PC-3 (cell line): ENCODE measurements at places on chromosomes 6 and 20. TPM values are rescaled to one million over a fixed set of nuclear protein-coding genes. Genes with fewer than 3 reads are reported as not detected.

The USP49 gene
- total RNA-seq = 2.3 and 5.7 TPM in 2 replicates

DNA sequence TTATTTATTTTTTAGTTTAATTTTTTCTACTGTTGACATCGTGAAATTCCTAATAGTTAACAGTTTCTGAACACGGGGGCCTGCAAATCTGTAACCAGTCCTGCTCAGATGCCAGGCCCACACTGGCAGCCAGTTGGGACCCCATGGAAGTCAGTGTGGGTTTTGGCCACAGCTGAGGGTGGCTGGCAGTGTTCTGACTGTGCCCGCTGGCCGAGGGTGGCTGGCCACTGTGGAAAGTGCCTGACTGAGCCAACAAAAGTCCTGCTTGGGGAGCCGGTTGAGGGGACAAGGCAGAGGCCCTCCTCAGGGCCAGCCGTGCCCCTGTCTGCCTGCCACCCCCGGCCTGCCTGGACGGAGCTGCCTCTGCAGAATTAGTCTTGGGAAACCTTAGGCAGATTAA, 4.1 kb upstream of the PMEPA1 start:
- H3K27ac ChIP-seq = peak overlapping the region; percentile 65
- H3K4me1 ChIP-seq = peaks cover 75% of the 10 kb centered on the region
- no peaks in the 10 kb centered on the region for H3K27me3 ChIP-seq
- H3K36me3 ChIP-seq = no peaks in the 10 kb centered on the region
- DNase-seq = no peak
- H3K4me3 ChIP-seq = 0 out of 2 replicates have a peak overlapping the region, but pooled peaks have one; percentile 21

- no peak overlapping the region for H3K27ac ChIP-seq
- H3K36me3 ChIP-seq = no peaks in the 10 kb centered on the region
- no peak for DNase-seq
- no peak overlapping the region for H3K4me3 ChIP-seq
- H3K27me3 ChIP-seq = no peaks in the 10 kb centered on the region
Measured at GRCh38 chr6:91633374-91634111, 1046.7 kb upstream of the MAP3K7 start.

GRCh38 chr20:61699495-61700374, 365.9 kb downstream of the TAF4 start:
- H3K36me3 ChIP-seq = no peaks in the 10 kb centered on the region
- no peak overlapping the region for H3K4me3 ChIP-seq
- H3K4me1 ChIP-seq = no peaks in the 10 kb centered on the region

GRCh38 chr6:135440087-135440792, 57.3 kb downstream of the AHI1 start:
- H3K4me1 ChIP-seq = no peaks in the 10 kb centered on the region
- no peaks in the 10 kb centered on the region for H3K27me3 ChIP-seq
- H3K27ac ChIP-seq = no peak overlapping the region
- H3K36me3 ChIP-seq = no peaks in the 10 kb centered on the region
- H3K4me3 ChIP-seq = no peak overlapping the region
- DNase-seq = no peak
